ENCODE measurements at places on chromosomes 2 and 18. TPM values are rescaled to one million over a fixed set of nuclear protein-coding genes. Genes with fewer than 3 reads are reported as not detected.

DNA sequence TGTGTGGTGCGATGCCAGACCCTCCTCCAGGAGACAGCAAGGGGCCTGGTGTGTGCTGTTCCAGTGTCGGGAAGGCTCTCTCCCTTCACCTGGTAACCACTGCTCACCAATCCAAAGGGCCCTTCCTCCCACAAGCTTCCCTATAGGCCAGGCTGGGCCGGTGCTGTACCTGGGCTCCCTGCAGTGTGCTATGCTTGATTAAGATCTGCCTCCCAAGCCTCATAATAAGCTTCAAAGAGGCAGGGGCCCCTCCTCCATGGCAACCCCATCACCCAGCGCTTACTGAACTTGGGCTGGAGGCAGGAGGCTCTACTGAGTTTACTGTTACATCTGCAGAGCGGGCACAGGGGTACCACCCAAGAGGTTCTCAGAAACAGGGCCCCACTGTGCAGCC is 4.5 kb upstream of the MAL start:
- no peaks in the 10 kb centered on the region for H3K27me3 ChIP-seq
- DNase-seq, result no peak
- H3K4me1 ChIP-seq, result peaks cover 71% of the 10 kb centered on the region
- H3K27ac ChIP-seq, result peak overlapping the region; percentile 31
- H3K36me3 ChIP-seq, result no peaks in the 10 kb centered on the region

GRCh38 chr2:235634435-235635158 is 140.8 kb downstream of the AGAP1 start:
- H3K27ac ChIP-seq, result no peak overlapping the region
- H3K4me1 ChIP-seq, result no peaks in the 10 kb centered on the region
- H3K4me3 ChIP-seq, result no peak overlapping the region
- no peak for DNase-seq

DNA sequence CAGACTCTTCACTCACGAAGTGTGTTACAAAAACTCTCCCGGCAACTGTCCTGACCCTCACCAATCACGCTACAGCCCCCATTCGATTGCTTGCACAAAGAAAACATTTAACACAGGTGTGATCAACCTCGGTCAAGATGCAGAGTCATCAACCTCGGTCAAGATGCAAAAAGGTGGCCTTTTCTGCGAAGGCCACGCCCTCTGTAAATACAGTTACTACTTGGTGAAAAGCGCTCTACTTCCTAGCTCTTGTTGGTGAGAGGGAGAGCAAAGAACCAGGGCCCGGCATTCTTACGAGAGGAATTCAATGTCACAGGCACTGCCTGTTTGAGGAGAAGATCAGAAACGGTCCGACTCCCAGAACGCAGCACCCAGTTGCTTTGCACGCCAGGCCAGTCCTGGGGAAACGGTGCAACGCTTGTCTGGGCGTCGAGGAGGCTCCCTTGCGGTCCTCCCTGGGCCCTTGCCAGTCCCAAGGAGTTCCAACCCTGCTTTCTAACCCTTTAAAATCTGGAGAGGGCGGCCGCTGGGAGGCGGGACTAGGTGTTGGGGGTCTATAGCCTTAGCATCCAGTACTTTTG is 1.9 kb downstream of the PIEZO2 start:
- peaks cover 68% of the 10 kb centered on the region for H3K27me3 ChIP-seq
- H3K36me3 ChIP-seq, result no peaks in the 10 kb centered on the region
- DNase-seq, result no peak
- no peaks in the 10 kb centered on the region for H3K4me1 ChIP-seq
- H3K4me3 ChIP-seq, result no peak overlapping the region
- no peak overlapping the region for H3K27ac ChIP-seq

- no peak for DNase-seq
- H3K27me3 ChIP-seq, result no peaks in the 10 kb centered on the region
Measured at GRCh38 chr2:28587526-28588291, 91.8 kb downstream of the PLB1 start.

DNA sequence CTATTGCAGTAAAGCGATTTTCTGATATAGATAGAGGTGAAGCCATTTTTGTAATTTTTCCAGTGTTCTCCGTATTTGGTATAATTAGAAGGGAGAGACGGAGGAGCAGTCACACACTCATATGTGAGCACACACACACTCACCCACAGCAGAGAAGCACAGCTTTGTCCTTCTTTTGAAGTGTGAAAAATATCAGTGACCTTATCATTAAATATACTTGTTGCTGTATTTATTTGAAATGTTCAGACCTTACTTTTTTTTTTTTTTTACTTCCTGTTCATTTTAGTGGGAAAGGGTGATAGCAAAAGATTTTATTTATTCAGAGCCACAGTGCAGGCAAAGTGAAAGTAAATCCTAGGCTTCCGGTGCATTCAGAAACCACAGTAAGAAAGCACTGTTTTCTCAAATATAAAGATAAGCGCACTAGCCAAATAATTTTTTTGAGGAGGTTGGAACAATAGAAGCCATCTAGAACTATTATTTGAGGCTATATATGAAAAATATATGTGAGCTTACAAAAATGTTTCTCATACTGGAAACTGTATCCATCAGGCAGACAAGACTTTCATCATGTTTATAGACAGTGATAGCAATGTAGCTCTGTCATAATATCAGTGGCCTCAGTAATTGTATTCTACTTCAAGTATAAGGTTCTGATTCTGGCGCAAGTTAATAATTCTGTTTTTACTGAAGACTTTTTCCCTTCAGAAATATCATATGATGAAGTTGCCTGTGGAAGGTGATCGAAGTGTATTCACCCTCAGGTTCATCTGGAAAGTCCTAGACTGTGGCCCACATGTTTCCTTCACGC is 37.2 kb downstream of the TSHZ1 start:
- DNase-seq, result no peak
- H3K27me3 ChIP-seq, result no peaks in the 10 kb centered on the region
- H3K4me3 ChIP-seq, result peak overlapping the region; percentile 35
- H3K27ac ChIP-seq, result no peak overlapping the region
- no peaks in the 10 kb centered on the region for H3K36me3 ChIP-seq
- 0 out of 2 replicates have a peak, but pooled peaks cover 4% of the 10 kb centered on the region for H3K4me1 ChIP-seq

GRCh38 chr18:13364721-13365205 is 146.2 kb downstream of the LDLRAD4 start:
- no peaks in the 10 kb centered on the region for H3K36me3 ChIP-seq
- H3K4me1 ChIP-seq, result no peaks in the 10 kb centered on the region
- no peak overlapping the region for H3K27ac ChIP-seq

- peaks cover 39% of the 10 kb centered on the region for H3K4me1 ChIP-seq
- H3K27me3 ChIP-seq, result no peaks in the 10 kb centered on the region
- no peak overlapping the region for H3K4me3 ChIP-seq
- no peaks in the 10 kb centered on the region for H3K36me3 ChIP-seq
- H3K27ac ChIP-seq, result no peak overlapping the region
Measured at GRCh38 chr2:28979041-28979440, 2.1 kb upstream of the TOGARAM2 start.

DNA sequence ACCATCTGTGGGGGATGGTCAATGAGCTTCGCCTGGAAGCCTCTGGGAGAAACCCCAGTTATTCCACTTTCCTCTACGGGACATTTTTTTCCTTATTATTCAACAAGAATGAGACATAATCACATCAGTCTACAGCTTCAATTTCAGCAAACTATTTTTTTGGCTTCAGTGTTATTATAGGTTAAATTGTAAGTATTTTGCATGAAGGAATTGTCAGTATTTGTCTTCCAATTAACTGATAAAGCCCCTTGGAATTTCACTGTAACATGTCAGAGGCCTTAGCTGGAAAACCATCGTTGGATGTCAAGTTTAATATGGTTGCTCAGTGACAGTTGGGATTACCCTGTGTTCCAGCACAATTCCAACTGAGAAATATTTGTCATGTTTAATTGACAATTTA is 480.9 kb upstream of the CHST9 start:
- H3K36me3 ChIP-seq, result no peaks in the 10 kb centered on the region
- no peaks in the 10 kb centered on the region for H3K27me3 ChIP-seq
- no peak for DNase-seq
- H3K4me1 ChIP-seq, result no peaks in the 10 kb centered on the region
- no peak overlapping the region for H3K4me3 ChIP-seq

GRCh38 chr2:187943772-187944369 is 347.8 kb upstream of the GULP1 start:
- no peaks in the 10 kb centered on the region for H3K27me3 ChIP-seq
- H3K36me3 ChIP-seq, result no peaks in the 10 kb centered on the region
- H3K27ac ChIP-seq, result no peak overlapping the region
- no peak for DNase-seq

DNA sequence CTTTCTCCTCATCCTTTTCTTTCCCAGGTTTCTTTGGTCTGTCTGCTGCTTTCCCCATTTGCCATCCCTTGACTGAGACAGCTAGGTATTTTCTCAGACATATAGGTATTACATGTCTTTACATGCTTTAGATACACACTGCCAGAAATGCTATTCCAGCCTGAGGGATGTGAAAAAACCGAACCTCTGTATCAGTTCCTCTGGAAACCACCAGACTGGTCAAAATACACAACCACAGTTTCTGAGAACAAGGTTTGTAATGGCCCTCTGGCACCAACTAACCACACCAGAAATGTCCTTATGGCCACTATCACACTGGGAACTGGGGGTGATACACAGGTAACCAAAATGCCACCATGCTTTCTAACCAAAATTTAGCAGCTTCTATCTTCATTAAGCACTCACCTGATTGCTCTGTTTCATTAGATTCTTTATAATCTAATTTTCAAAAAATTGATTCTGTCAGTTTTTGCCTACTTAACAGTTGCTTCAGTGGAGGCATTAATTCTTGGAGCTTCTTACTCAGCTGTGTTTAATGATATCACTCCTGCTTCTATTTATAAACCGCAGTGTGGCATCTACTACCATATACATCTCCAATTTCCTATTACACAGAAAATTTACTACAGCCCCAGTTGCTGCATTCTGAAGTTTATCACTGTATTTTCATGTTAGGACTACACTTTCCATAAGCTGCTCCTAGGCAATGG is 243.5 kb downstream of the WDPCP start:
- no peak overlapping the region for H3K4me3 ChIP-seq
- H3K27ac ChIP-seq, result no peak overlapping the region
- H3K27me3 ChIP-seq, result no peaks in the 10 kb centered on the region
- H3K36me3 ChIP-seq, result no peaks in the 10 kb centered on the region
- no peaks in the 10 kb centered on the region for H3K4me1 ChIP-seq
- no peak for DNase-seq

GRCh38 chr2:216578325-216578724 is 54.9 kb upstream of the IGFBP2 start:
- peaks cover 32% of the 10 kb centered on the region for H3K4me1 ChIP-seq
- no peaks in the 10 kb centered on the region for H3K36me3 ChIP-seq
- H3K27ac ChIP-seq, result no peak overlapping the region
- no peak for DNase-seq

DNA sequence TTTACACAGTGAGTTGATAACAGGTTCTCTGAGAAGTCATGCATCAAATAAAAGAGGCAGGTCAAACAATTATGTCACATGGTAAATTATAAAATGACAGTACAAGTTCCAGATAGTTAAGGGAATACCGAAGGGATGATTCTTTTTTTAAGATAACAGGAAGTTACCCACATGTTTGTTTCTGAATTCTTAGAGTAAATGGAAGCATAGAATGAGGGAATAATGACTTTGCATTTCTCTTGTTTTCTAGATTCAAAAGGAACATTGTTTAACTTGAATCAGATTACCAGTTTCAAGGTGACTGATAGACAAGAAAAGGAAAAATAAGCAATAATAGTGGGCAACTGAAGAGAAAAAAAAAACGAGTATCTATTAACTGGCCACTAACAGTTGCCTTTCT is 124.5 kb downstream of the MIB1 start:
- H3K4me1 ChIP-seq, result no peaks in the 10 kb centered on the region
- 0 out of 2 replicates have a peak, but pooled peaks cover 9% of the 10 kb centered on the region for H3K36me3 ChIP-seq
- no peak for DNase-seq
- no peak overlapping the region for H3K4me3 ChIP-seq

Gene TDRD15
- 1.9 TPM for total RNA-seq

Gene RELCH
- total RNA-seq, result 20.1 TPM

Gene CAPG
- 417 TPM for total RNA-seq

Measured in PC-9 (cell line).